ENCODE measurements at places on chromosomes 3 and 15.

- no peak for DNase-seq
Measured at GRCh38 chr3:147408188-147409100, 721 bp upstream of the ZIC1 start.

DNA sequence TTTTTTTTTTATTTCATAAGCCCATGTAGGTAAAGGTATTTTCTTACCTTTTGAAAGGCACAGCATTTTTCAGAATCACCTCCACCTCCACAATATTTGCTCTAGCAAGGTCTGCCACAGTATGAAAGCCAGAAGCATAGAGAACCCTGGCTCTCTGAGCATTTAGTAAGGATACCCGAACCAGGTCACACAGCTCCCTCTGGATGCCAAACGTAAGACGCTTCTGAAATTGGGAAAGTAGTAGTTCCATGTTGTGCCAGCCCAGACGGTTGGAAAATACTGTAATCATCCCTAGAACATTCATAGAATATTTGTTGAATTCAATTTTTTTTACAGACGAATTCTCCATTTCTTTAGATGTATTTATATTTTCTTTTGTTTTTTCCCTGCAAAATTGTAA, 52.4 kb downstream of the POLQ start:
- no peak for DNase-seq

DNA sequence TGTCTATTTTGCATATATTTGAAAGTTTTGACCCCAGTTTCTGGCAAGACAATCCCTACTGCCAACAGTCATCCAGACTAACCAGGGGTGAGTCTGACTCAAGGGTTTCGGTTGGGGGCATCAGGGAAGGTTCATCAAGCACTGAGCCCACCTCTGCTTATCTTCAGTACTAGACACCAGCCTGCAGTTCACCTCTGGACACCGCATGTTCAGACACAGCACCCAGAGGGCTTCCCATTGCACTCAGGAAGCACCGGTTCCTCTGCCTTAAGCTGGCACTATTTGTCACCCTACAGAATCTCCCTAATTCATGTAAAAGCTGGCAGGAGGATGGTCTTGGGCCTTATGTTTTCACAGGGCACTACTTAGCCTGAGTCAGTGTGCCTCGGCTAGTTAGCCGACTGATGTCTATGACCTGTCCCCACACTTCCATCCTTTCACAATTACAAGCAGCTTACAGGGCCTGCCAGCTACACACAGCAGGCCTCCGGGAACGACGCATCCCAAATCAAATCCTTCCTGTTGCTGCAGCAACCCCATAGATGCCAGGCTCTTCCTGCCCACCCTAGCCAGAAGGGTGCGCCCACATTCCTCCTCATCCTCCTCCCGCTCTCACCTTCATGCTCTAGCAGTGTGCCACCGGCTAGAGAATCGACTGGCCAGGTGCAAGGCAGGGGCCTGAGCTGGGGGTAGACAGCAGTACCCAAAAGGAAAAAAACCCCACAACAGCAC, 52.5 kb downstream of the SH3BP5 start:
- DNase-seq = no peak

DNA sequence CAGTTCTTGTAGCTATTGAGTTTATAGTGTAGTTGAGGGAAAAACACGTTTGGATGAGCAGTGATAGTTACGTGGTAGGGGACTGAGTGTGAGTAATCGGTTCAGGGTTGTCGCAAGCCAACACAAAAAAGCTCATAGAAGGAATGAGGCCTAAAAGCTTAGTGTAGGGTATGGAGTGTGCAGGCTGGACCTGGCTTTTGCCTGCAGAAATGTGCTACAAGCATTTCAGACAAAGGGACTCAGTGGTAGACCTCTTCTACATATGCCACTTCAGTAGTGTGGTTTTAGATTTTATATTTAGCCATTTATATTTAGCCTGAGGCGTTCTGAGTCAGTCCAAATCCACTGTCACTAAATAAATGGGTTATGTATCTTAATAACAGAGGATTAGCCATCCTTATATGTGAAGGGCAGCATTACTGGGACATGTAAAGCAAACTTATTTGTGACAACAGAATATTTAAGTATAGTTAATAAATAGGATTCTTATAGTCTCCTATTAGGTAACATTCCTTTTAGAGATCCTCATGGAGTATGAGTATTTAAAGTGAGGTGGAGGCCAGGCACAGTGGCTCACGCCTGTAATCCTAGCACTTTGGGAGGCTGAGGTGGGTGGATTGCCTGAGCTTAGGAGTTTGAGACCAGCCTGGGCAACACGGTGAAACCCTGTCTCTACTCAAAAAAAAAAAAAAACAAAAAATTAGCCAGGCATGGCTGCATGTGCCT, 21.8 kb downstream of the ATP2C1 start:
- no peak for DNase-seq

All from T-cell (primary cell).